ENCODE measurements at places on chromosomes 7 and 10. TPM values are rescaled to one million over a fixed set of nuclear protein-coding genes. Genes with fewer than 3 reads are reported as not detected.

The FAM170B gene
- not detected for total RNA-seq

The PLCE1 gene
- total RNA-seq: 0.02 TPM

The LRIT1 gene
- not detected for total RNA-seq

The PAX4 gene
- total RNA-seq: not detected

The PTPRN2 gene
- total RNA-seq: 0.44 TPM

The VGF gene
- 0.17 TPM for total RNA-seq

The PNLIPRP2 gene
- not detected for total RNA-seq

The GJD4 gene
- not detected for total RNA-seq

The ZNF488 gene
- 0.38 TPM for total RNA-seq

The GNB2 gene
- 241 TPM for total RNA-seq

The WNT2 gene
- total RNA-seq: not detected

The NFE2L3 gene
- 62.1 TPM for total RNA-seq

The NOS3 gene
- total RNA-seq: 9.1 TPM

The SSC4D gene
- 0.63 TPM for total RNA-seq

The TMEM213 gene
- not detected for total RNA-seq

The AQP1 gene
- total RNA-seq: 0.25 TPM

The ANKRD2 gene
- not detected for total RNA-seq

The PDGFA gene
- 9.4 TPM for total RNA-seq

The IL2RA gene
- total RNA-seq: 1,272 TPM

The FAM25C gene
- total RNA-seq: not detected

The CYP26C1 gene
- total RNA-seq: 0.06 TPM

The DOCK4 gene
- 0.99 TPM for total RNA-seq

The CNNM1 gene
- total RNA-seq: 0.23 TPM

The COL28A1 gene
- not detected for total RNA-seq

The FAM131B gene
- total RNA-seq: 2.2 TPM

The LRRC17 gene
- not detected for total RNA-seq

The PYROXD2 gene
- 2.2 TPM for total RNA-seq

The SMKR1 gene
- total RNA-seq: 9.0 TPM

The GIMAP8 gene
- 6.6 TPM for total RNA-seq

The HOXA7 gene
- not detected for total RNA-seq

The TAS2R4 gene
- 0.69 TPM for total RNA-seq

The ATRNL1 gene
- total RNA-seq: 0.17 TPM

The HOXA13 gene
- not detected for total RNA-seq

The TMED4 gene
- total RNA-seq: 82.0 TPM

The TMEM72 gene
- not detected for total RNA-seq

The SEPTIN7 gene
- 259 TPM for total RNA-seq

The C10orf53 gene
- not detected for total RNA-seq

The PRSS1 gene
- total RNA-seq: not detected

The SERPINE1 gene
- total RNA-seq: 0.17 TPM
